ENCODE measurements at places on chromosomes 12 and 14.

DNA sequence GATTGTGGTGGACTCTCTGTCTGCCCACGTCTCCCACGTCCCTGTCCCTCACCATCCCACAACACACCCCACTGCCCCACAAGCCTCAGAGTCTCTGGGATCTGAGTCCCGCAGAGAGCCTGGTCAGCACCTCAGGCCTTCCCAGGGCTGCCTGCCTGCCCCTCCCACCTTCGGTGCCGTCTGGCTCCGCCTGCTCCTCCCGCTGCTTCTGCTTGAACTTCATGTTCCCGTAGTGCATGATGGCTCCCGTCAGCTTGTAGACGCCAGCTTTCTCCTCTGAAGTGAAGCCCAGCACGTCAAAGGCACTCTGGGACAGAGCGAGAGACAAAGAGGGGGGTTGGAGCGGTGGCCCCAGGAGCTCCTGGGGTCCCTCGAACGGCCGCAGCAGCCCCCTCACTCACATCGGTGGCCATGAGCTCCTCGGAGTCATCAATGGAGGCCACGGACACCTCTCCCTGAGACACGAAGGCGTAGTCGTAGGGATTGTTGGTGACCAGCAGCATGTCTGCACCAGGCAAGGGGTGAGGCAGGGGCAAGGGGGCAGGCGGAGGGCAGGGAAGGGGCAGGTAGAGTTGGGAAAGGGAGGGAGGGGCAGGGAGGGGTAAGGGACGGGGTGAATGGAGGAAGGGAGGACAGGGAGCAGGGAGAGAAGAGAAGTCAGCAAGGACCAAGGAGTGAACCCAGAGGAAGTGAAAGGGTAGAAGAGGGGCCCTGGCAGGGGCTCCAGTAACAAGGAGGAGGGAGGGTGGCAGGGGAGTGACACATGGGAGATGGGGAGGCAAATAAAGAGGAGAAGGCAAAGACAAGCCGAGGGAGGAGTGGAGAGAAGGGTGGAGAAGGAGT is 5.6 kb downstream of the MYH6 start:
- DNase-seq: no peak

DNA sequence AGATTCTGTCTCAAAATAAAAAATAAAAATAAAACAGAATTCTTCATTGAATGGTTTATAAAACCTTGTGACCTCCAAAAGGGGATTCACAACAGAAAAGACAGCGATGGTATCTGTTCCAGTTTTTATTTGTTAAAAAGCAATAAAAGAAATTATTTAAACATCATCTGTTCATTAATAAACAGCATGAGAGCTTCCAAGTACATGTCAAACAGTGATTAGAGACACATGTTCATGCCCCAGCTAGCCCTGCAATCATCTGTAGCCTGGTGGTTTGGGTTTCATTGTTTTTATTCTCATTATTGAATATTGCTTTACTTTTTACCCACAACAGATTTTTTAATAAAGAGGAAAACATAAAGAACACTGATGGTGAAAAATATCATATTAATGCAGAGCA is 173.3 kb downstream of the ANO2 start:
- peak; percentile 60 for DNase-seq

DNA sequence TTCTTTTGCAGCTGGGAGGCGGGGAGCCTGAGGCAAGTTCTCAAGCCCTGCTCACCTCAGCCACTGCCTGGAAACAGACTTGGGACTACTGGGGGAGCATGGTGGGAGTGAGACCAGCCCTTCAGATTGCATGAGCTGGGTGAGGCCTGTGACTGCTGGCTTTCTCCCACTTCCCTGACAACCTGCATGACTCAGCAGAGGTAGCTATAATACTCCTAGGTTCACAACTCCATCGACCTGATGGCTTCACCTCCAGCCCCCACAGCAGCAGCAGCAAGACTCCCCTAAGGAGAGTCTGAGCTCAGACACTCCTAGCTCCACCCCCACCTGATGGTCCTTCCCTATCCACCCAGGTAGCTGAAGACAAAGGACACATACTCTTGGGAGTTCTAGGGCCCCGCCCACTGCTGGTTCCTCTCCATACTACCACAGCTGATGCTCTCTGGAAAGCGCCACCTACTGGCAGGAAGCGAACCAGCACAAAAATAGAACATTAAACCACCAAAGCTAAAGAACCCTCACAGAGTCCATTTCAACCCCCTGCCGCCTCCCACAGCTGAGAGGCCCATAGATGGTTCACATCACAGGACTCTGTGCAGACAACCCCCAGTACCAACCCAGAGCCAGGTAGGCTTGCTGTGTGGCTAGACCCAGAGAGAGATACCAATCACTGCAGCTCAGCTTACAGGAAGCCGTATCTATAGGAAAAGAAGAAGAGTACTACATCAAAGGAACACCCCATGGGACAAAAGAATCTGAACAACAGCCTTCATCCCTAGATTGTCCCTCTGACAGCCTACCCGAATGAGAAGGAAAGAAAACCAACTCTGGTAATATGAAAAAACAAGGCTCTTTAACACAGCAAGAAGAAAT is 68.7 kb downstream of the RPAP3 start:
- no peak for DNase-seq

- no peak for DNase-seq
Observed at GRCh38 chr12:40892528-40892927, 200.3 kb downstream of the CNTN1 start.

GRCh38 chr12:10276774-10277173 is 30.9 kb upstream of the KLRD1 start:
- no peak for DNase-seq

DNA sequence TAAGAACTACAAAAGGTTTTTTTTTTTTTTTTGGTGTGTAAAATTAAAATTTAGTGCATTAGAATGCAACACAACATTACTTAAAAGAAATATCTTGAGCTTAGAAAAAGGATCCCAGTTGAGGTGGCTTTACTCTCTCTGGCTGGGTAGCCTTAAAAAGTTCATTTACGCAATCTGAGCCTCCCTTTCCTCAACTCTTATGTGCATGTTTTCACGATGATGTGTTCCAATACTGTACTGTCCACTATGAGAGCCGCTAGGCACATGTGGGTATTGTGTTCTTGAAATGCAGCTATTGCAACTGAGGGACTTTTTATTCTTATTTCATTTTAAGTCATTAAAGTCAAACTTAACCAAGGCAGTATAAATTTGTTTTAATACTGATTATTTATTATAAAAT is 460.9 kb upstream of the SYT1 start:
- DNase-seq: no peak

DNA sequence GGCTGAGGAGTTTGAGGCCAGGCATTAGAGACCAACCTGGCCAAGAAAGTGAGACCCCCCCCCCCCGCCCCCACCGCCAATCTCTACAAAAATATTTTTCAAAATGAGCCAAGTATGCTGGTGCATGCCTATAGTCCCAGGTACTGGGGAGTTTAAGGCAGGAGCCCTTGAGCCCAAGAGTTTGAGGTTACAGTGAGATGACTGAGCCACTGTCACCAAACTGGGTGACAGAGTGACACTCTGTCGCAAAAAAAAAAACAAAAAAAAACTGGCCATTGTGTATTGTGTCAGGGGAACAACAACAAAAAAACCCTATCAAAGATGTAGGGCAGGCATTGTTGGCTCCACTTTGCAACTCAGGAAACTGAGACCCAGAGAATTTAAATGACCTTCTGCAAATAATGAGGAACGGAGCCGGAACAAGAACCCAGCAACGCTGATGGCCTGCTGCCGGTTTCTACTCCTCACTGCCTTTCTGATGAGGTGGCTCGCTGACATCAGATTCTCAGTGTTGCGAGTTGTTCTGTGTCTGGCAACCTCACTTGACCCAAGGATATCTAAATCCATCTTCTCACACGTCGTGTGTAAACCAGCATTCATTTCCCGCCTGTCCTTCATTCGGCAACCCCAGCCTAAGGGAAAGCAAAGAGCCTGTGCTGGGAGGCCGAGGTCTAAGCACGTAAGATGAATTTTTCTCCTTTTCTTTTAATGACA is 195.2 kb upstream of the CRY1 start:
- peak; percentile 9 for DNase-seq

DNA sequence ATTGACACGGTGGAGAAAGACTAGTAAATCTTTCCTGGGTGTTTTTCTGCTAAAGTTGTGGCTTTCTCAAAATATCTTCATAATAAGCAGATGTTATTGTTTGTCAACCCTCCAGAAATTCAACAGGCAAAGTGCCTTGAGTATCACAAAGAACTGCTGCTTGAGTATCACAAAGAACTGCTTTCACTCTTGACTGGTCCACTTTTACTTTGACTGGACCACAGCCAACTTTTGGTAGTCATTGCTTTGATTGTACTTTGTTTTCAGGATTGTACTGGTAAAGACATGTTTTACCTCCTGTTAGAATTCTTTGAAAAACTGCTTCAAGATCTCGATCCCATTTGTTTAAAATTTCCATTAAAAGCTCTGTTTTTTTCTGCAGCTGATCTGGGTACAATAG is 62.6 kb downstream of the PDZRN4 start:
- no peak for DNase-seq

- DNase-seq: peak; percentile 80
Observed at GRCh38 chr14:63204407-63205043, at the start of gene RHOJ. RHOJ (plus strand) TSS chr14:63204443; CDS start chr14:63204870, 427 bp downstream.

GRCh38 chr12:89693639-89694202 is 14.9 kb downstream of the ATP2B1 start:
- peak; percentile 36 for DNase-seq

GRCh38 chr14:51284241-51284640 is 44.2 kb downstream of the TMX1 start:
- no peak for DNase-seq

DNA sequence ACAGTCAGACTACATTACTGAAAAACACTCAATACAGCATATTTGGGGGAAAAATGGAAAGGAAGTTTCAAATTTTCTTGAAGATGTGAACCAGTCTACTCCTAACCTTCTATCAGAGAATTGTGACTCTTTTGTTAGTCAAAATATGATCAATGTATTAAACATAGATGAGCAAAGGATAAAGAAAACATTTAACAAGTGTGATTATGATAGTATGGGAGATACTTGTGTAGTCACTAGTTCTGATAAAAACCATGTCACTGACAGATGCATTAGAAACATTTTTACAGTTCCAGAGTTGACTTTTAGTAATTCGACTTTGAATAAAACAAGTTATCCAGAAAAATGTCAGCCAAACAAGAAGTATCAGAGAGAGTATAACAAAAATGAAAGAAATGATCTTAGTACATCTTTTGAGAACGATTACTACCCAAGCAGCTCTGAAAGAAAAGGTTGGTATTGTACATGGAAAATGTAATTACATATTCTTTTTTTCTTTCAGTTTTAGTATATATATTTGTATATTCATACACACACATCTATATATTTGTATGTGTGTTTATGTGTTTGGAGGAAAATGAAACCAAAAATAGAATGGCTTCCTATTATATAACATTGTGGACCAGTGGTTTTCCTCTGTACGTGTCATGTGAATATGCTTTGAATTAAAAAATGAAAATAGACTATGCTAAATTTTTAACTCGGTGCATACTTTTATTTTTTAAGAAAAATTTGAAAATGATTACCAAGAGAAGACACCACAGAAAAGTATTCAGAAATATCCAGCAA is 63.3 kb upstream of the ABCD2 start:
- no peak for DNase-seq

- DNase-seq: peak; percentile 53
Observed at GRCh38 chr12:47892819-47893218, 12.0 kb downstream of the VDR start.

DNA sequence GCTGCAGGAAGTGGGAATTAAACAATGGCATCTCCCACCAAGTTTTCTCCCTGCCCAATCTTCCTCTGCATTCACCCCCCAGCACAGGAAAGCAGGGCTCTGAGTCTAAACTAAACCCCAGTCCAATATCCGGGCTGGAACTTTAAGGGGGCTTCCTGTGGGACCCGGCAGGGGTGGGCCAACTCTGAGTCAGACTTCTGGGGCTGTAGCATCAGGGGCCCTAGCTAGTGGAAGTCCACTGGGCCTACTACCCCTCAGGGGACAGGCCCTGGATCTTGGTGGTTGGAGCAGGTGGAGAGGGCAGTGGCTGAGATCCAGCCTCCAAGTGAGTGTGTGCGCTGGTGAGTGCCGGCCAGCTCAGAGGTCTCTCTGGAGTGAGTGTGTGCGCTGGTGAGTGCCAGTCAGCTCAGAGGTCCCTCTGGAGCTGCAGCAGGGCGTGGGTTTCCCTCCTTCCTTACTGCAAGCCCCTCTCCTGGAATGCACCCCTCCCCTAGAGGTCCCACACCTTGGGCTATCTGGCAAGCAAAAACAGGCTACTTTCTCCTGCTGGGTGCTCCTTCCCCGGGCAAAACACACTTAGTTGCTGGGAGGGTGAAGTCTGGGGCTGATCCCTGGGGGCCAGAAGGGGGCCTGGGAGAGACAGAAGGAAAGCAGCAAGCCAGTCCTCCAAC is 5.6 kb upstream of the LHX5 start:
- DNase-seq: no peak

GRCh38 chr14:55103005-55103640 is 25.9 kb upstream of the LGALS3 start:
- peak; percentile 80 for DNase-seq

DNA sequence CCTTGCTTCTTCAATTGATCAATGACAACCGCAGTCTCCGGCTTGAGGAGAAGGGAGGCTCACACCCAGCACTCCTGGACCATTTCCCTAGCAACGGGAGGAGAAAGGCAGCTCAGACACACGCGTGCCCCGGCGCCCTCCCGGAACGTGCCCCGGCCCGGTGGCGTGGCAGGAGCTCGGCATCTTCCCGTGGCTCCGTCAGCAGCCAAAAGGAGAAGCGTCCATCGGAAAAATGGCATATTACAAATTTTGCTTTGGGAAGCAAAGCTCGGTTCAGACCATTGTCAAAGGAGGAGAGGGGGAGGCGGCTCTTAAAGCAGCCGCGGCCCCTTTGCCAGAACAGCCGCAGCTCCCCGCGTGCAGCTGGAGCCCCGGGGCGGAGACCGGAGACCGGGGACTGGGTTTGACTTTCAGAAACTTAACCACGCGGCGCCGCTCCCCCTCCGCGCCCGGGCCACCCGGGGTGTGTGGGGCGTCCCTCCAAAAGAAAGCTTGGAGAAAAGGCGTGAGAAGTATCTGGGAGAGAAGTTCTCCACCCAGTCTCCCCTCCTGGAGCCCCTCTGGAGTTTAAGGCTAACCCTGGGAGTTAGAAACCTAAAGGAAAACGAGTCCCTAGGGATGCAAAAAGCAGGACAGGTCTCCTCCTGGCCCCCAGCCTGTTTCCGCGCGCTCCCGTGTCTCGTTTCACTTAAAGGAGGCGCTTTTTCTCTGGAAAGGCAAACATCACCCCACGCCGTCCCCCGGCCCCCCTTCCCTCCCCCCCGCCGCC is 545 bp downstream of the PPFIA2 start:
- peak; percentile 59 for DNase-seq

- peak; percentile 31 for DNase-seq
Observed at GRCh38 chr14:24312736-24313507, 1.6 kb downstream of the LTB4R start.

DNA sequence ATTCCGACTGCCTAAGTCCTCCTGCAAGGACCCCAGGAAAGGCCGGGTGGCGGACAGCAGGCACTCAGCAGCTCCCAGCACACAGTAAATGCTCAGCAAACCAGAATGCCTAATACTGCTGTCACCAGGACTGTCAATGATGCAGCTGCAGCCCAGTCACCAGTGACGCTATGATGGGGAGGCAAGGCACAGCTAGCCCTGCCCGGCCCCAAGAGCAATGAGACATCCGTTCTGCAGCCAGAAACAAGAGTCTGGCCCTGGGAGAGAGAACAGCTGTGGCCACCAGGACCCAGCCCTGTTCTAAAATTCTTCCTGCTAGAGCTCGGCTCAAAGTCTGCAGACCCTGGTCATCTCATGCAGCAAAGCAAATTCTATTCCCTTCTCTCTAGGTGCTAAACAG is 69.8 kb downstream of the NCOR2 start:
- DNase-seq: peak; percentile 84

- DNase-seq: peak; percentile 26
Observed at GRCh38 chr14:51504669-51505068, 147.0 kb upstream of the FRMD6 start.

- no peak for DNase-seq
Observed at GRCh38 chr12:64268409-64268808, 46.3 kb upstream of the KICS2 start.
